ENCODE measurements at places on chromosomes 12 and 14. TPM values are rescaled to one million over a fixed set of nuclear protein-coding genes. Genes with fewer than 3 reads are reported as not detected.
A peak's percentile ranks its signal among the peaks of the same experiment; 100 is the strongest.

- DNase-seq: no peak
Observed at GRCh38 chr14:88017535-88017934, 12.6 kb downstream of the GPR65 start.

- DNase-seq: no peak
Observed at GRCh38 chr12:90299121-90299520, 590.5 kb upstream of the ATP2B1 start.

DNA sequence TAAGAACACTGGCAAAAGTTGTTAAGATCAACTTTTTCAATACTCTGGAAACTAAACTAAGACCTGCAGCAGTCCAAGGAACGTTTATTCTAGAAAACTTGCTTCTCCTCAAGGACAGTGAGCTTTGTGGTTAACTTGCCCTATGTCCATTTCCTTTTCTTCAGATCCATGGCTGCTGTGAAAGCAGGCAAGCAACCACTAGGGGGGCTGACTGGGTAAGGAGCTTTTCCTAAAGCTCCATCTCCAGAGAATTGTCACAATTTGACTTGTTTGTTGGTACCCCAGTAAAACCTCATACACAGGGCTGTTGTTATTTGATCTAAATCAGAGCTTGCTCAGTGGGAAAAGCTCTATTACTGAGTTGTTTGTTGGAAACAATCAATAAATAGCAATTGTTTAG, 10.1 kb upstream of the RPL10L start:
- peak; percentile 19 for DNase-seq

- no peak for DNase-seq
Observed at GRCh38 chr12:114152890-114153289, 186.8 kb upstream of the RBM19 start.

GRCh38 chr12:4768341-4768740, 48.1 kb downstream of the GALNT8 start:
- DNase-seq: no peak

DNA sequence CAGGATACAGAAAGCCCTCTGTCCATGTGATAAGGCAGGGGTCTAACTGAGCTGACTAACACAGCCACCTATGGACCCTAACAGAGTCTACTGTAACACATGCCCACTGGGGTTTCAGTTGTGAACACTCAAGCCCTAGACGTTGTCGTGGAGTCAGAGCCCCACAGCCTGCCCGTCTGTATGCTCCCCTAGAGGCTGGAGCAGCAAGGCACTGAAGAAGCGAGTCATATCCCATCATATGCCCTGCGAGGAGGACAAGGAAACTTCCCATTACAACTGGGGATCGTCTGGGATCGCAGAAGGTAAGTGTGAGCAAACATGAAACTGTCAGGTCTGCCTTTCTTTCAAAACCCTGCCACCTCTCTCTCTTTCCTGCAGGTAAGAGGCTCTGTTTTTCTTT, 138.1 kb downstream of the GPR65 start:
- DNase-seq: no peak

- DNase-seq: peak; percentile 61
Observed at GRCh38 chr12:98373025-98373554, 142.3 kb upstream of the TMPO start.

DNA sequence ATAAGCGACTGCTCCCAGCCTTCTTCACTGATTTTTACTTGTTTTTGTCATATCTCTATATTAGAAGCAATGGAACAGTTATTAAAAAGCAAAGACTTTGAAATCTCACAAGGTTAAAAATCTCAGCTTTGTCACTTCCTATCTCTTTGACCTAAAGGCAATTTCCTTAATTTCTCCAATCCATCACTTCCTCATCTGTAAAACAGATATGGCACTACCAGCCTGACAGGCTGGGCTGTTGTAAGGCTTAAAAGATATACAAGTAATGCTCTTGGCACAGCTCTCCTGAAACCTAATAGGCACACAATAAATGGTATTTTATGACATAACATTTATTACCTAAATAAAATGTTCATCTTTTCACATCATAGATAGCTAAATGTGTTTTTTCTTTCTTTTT, 25.6 kb downstream of the ATXN2 start:
- no peak for DNase-seq

HSPB8 gene
- 0.13 TPM for total RNA-seq

CLEC4C gene
- total RNA-seq: not detected

TAS2R13 gene
- 0.16 TPM for total RNA-seq
